HFFc6 (cell line): ENCODE measurements at places on chromosomes 5 and 9. TPM values are rescaled to one million over a fixed set of nuclear protein-coding genes. Genes with fewer than 3 reads are reported as not detected.
A peak's percentile ranks its signal among the peaks of the same experiment; 100 is the strongest.

- DNase-seq = peak; percentile 42
Observed at GRCh38 chr5:79436224-79436623, 77.7 kb downstream of the HOMER1 start.

DNA sequence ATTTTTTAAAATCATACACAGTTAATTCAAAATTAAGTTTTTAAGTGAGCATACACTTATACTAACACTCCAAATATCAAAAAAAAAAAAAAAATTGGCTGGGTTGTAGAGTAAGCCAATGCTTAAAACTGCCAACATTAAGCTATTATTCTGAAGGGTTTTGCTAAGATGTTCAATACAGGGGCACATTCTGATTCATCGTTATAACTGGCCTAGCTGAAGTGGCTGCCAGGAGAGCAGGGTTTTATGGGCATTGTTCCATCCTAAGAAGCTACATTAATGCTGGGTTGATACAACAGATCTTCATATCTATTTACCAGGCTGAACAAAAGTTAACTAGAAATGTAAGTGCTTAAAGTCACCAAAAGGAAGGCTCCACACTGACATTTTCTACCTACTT is 13.4 kb downstream of the ELAVL2 start:
- no peak for DNase-seq

DNA sequence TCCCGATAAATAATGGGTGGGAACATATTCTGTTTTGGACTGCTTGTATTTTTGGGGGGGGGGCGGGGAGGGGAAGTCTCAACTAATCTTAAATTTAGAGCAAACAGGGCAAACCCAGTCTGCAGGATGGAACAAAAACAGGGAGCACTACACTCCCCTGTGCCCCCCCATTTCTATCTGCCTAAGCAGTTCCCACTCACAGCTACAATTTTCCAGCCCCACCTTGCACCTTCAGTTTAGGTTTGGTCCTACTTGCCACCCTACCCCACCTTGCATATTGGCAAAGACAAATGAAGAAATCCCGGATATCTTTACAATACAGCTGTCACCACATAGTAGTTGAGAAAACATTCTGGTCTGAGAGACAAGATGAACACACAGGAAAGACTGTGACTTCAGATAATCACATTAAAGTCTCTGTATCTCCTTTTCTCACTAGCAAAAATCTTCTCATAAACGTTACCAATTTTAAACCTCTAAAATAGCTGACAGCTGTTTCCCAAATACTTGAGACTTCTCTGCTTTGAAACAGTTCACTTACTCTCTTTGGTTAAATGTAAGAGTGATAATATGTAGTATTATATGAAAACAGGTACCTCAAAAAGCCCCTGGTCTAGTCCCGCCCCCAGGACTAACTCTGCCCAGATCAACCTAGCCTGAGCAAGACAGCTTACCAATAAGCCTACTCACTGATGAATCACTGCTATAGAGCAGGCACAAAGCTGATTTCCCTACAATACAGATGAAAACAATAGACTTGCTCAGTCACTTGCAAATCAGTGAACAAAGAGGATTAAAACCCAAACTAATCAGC is 5.2 kb upstream of the RAPGEF6 start:
- DNase-seq = peak; percentile 21

GRCh38 chr5:67679184-67679841 is 482.7 kb upstream of the CD180 start:
- no peak for DNase-seq

DNA sequence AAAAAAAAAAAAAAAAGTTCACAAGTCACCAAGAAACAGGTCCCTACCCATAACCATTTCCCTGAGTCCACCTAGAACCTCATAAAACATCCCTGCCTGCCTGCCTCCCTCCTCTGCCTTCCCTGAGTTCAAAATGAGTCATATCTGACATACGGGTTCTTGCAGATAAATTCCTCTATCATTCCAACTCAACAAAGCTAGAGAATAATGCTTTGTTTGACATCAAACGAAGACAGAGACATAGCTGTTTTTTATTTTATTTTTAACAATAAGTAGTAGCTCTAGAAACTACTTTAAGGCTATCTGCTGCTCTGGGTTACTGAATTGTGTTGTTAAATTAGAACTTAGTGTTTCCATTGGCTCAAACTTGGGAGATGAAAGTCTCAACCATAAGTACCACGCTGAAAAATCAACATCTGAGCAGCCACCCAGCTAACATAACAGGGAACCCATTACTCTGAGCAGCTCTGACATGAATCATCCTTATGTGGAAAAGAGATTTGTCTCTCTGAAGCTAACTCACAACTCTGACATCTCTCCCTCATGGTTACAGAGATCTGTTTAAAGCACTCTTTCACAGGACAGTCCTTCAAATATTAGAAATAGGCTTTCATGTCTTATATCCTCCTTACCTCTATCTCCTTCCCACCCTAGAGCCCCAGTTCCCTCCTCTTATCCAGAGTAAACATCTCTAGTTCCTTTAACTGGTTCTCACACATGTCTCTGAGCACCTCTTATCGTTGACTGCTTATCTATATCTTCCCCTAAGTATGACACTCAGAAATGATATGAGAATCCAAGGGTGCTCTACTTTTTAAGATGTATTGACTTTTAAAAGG is 12.1 kb downstream of the TMEM245 start:
- peak; percentile 82 for DNase-seq

DNA sequence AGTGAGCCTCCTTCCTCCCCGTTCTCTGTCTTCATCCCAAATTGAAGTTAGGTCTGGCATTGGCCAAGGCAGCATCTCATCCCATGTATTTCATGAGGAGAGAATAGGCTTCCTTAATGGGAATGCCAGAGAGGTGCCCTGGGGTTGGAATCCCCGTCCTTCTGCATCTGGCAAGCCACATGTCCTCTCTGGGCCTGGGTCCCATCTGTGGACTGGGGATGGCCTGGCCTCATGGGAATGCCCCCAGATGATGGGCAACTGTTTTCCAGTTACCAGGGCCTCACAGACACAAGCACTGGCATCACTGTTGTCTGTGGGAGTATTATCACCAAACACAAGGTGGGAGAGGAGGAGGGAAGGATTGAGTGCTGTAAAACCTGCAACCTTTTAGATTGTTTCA is 153.9 kb downstream of the FSTL4 start:
- no peak for DNase-seq

GRCh38 chr5:56175021-56175420 is 58.1 kb downstream of the ANKRD55 start:
- DNase-seq = no peak

GRCh38 chr5:124512236-124512635 is 234.2 kb downstream of the ZNF608 start:
- no peak for DNase-seq

The PTGDS gene
- not detected in 3 replicates for total RNA-seq

The PCDHA11 gene
- 0.14 TPM in 1 of 2 replicates, not detected in the other for total RNA-seq

The IQGAP2 gene
- 0.37 TPM in 1 of 2 replicates, not detected in the other for total RNA-seq
